ENCODE measurements at places on chromosomes 2 and 18.

DNA sequence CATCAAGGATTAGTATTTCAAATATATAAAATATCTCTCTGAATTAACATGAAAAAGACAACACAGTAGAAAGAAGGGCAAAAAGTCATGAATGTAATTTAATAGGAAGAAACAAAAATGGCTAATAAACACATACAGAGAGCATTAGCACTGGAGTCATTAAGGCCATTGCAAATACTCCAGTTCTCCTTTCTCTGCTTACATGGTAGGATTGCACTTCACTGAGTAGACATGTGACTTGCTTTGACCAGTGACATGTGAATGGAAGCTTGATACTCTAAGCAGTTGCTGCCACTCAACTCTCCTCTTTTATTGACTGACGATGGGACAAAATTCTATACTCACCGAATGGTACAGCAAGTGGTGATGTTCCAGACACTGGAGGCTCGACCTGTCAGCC lies 153.9 kb upstream of the LGALSL start:
- no peak for DNase-seq

DNA sequence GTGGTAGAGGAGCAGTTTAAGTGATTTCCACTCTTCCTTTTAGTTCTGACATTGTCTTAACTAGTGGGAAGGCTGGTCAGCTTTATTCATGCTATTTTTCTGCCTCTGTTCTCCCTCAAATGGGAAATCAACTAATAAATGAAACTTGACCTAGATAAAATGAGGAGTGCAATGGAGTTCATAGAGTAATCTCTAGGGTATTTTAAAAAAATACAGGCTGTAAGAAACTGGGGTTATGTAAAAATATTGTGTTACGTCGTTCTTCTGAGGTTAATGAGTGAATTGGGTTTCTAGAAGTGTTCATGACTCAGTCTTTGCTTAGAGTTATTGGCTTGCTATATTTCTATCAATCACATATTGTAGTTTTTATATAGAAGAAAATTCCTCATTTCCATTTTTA lies 734.5 kb downstream of the MBD2 start:
- no peak for DNase-seq

GRCh38 chr2:2502201-2502549 lies 171.1 kb upstream of the MYT1L start:
- no peak for DNase-seq

GRCh38 chr2:133562558-133562957 lies 5.7 kb downstream of the NCKAP5 start:
- no peak for DNase-seq

DNA sequence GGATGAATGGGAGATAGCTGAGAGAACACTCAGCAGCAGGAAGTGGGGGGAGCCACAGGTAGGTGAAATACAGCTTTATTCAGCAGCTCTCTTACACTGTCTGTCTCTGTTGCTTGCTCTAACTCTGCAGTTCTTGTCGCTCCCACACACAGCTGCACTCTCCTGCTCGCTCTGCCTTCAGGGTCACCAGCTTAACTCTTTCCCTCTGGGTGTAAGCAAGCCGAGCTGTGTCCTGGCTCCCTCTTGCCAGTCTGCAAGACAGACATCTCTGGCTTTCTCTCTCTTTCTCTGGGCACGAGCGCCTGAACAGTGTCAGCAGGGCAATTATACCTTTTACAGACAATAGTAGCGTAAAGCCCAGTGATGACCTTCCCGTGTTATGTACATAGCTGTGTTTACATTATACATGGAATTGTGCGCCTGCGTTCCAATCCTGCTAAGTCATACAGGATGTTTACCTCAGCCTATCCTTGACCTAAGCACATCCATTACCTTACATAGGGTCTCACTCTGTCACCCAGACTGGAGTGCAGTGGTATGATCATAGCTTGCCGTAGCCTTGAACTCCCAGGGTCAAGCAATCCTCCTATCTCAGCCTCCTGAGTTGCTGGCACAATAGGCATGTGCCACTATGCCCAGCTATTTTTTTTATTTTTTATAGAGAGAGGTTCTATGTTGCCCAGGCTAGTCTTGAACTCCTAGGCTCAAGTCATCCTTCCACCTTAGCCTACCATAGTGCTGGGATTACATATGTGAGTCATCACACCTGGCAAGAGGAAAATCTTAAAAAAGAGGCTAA lies 57.8 kb upstream of the CHN1 start:
- no peak for DNase-seq

GRCh38 chr2:120239488-120240287 lies 13.0 kb upstream of the RALB start:
- DNase-seq, result no peak

DNA sequence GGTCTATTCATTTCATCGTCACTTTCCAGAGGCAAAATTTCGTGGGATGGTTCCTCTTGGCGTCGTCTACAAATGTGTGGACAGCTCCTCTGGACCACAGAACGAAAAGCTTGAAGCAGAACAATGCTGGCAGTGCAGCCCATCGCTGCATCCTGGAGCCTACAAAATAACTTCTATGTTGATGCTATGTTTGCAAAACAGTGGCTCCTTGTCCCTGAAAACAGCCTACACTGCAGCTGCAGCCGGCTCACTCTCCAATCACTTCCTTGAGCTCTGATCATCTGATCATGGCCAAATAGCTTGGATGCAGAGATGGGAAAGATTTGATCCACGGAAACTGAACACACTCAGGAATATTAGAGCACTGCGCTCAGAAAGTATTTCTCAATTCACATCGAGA lies 60.0 kb downstream of the DOCK10 start:
- no peak for DNase-seq

DNA sequence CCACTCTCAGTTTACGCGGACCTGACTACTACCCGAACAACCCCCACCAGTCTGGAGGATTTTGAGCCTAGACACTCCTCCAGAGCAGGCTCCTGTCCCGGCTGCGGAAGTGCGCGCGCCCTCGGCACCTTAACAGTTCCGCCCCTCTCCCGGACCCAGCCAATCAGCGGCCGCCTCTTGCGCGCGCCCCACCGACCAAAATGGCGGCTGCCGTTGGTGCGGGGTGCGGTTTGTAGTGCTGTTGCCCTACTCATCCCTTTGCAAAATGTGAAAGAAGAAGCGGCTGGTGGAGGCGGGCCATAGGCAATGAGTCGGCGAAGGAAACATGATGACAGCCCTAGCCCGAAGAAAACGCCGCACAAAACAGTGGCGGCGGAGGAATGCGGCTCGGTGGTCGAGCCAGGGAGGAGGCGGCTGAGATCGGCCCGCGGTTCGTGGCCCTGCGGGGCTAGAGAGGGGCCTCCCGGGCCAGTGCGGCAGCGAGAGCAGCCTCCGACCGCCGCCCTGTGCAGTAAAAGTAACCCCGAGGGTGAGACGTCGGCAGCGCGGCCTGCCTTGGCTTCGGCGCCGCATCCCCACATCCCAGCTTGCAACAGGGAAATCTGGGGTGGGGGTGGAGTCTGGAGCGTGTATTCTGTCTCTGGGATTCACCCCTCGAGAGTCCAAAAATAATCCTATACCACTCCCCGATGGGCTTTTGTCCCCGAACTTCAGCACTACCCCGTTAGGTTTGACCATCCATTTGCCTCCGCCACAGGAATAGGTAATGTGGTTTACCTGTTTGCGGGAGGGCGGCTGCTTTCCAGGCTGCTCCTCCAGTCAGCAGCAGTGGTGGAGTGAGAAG lies at the start of gene ETAA1:
Gene ETAA1, plus strand, starts transcription at position 191 of the 844 bp plus-strand sequence. Its CDS starts 116 bp downstream, at position 307.
- peak; percentile 95 for DNase-seq

DNA sequence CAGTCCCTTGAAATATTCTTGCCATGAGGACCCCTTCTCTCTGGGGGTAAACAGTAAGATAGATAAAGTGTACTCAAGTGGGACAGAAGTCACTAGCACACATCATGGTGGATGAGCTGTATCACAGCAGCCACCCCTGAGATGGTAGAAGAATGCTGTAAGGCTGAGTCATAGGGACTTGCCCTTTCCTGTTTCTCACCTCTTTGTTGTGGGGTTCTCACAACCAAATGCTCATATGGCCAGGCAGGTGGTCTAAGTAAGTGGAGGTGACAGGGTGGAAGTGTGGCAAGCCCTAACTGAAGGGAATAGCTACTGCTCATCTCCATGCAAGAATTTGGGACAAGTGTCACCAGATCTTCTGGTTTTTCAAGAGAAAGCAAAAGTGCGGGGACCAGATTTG lies 202.7 kb upstream of the SLC14A2 start:
- DNase-seq, result no peak

DNA sequence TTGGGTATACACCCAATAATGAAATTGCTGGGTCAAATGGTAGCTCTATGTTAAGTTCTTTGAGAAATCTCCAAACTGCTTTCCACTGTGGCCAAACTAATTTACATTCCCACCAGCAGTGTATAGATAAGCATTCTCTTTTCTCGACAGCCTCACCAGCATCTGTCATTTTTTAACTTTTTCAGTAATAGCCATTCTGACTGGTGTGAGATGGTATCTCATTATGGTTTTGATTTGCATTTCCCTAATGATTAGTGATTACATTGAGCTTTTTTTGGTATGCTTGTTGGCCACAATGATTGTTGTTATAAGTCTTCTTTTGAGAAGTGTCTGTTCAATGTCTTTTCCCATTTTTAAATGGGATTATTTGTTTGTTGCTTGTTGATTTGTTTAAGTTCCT lies 50.4 kb upstream of the EPAS1 start:
- no peak for DNase-seq

DNA sequence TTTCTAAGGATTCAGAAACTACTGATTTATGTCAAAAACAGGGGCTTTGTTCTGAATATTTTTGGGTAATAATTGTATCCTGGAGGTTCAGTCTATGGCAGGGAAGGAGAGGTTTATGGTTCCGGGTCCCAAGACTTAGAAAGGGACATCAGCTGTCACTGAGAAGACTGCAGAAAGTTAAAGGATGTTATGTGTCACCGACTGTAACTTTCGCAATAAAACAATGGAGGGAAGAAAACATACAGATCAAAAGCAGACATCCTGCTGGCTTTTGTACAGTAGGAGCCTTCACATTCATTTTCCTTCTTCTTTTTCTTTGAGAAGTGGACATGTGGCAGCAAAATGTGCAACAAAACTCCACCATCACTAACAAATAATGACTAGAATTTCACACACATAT lies 900.7 kb upstream of the SOX11 start:
- no peak for DNase-seq

DNA sequence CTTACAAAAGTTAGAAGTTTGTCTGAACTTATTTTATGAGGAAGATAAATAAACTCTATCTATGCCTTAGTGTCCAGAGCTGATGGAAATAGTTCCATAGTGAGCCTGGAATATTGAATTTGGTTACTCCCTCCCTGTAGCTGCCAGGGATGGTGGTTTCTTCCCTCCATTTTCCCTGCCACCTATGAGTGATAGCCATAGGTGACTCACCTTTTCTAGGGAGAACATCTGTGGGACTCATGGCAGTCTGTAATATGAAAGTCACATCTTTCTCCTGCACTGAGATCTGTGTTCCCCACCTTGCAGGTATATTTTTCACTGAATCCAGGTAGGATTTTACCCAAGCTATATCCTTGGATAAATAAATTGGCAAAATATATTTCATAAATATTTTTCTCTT lies 148.8 kb downstream of the TPGS2 start:
- DNase-seq, result no peak

- no peak for DNase-seq
Measured at GRCh38 chr2:190452433-190452832, 44.3 kb downstream of the MFSD6 start.

DNA sequence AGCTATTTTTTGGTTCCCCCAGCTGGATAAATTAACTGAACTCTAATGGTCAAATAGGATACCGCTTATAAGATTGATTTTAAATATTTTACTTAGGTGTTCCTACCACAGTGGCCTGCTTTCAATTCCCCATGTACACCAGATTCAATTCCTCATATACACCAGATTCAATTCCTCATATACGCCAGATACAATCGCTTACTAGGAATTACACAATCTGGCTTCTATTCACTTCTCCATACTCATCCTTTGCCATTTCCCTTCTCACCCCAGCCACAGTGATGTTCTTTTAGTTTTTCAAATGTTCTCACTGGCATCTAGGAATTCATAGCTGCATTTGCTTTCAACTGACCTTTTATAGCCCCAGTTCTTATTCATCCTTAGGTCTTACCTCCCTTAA lies 66.5 kb downstream of the SLC40A1 start:
- no peak for DNase-seq

DNA sequence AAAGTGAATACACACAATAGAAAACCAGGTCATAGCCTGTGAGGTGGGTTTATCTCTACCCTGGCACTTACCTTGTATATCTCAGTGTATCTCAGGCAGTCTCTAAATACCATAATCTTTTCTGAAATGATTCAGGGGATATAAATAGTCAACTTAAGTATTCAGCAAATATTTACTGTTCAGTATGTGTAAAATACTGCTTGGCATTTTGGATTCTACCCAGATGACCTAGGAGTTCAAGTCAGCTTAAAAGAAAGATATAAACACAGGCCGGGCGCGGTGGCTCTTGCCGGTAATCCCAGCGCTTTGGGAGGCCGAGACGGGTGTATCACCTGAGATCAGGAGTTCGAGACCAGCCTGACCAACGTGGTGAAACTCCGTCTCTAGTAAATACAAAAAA lies 23.8 kb downstream of the GRHL1 start:
- no peak for DNase-seq

- no peak for DNase-seq
Measured at GRCh38 chr18:54684784-54685183, 93.7 kb downstream of the DYNAP start.

- DNase-seq, result peak; percentile 97
Measured at GRCh38 chr2:46315103-46315890, 18.1 kb downstream of the EPAS1 start.

GRCh38 chr2:136322428-136322827 lies 204.5 kb upstream of the CXCR4 start:
- no peak for DNase-seq

GRCh38 chr2:50723286-50723938 lies 308.5 kb downstream of the NRXN1 start:
- DNase-seq, result no peak

- no peak for DNase-seq
Measured at GRCh38 chr2:47039913-47040562, 115.1 kb downstream of the STPG4 start.

DNA sequence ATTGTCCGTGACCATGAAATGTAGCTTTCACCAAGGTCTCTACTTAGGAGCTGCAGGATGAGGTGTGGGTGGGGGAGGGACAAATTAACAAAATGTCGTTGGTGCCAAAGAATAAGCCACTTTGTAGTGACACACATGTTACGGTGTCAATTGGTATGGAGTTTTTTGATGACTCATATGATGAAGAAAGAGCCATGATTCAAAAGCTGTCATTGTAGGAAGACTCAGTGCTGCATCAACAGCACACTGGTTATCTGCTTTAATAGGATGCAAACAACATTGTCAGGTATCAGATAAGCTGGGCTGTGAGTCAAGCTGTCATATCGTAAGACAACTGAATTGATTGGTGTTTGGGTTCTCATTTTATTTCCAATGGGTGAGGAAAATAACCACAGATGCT lies 36.6 kb upstream of the BOD1L2 start:
- no peak for DNase-seq

DNA sequence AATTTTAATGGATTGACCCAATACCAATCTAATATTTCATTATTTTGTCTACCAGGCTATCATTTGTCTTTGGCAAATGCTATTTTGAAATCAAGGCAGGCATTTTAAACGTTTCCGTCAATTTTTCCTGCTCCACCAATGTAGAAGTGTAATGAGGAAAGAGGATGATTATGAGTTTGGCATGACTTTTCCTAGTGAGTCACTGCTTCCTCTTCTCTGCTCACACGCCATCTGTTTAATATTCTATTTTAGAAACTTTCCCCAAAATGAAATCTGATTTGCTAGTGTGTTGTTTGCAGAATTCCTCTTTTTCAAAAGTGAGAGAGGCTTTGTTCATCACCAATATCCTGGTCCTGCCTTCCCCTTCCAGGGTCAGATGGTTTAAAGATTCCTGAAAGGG lies 42.5 kb upstream of the PID1 start:
- no peak for DNase-seq
